ENCODE measurements at places on chromosomes 5 and 9. TPM values are rescaled to one million over a fixed set of nuclear protein-coding genes. Genes with fewer than 3 reads are reported as not detected.

DNA sequence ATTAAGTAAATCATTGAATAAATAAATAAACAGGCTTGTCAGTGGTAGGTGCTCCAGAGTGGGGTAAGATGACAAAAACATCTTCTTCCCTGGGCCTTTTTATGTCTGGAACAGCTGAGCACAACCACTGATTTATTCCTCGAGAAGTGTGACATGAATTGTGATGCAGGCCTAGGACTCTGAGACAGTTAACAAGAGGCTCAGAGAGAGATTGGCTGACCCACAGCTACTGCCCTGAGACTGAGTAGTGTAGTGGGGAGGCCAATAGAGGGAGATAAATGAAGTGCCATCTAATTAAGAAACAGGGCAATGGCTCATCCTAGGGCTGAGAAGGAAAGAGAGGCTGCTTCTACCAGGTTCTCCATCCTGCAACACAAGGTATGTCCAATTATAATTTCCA lies 369.3 kb upstream of the TRPC7 start:
- DNase-seq, result no peak

RXRA gene
- total RNA-seq, result 83.3 TPM

DNA sequence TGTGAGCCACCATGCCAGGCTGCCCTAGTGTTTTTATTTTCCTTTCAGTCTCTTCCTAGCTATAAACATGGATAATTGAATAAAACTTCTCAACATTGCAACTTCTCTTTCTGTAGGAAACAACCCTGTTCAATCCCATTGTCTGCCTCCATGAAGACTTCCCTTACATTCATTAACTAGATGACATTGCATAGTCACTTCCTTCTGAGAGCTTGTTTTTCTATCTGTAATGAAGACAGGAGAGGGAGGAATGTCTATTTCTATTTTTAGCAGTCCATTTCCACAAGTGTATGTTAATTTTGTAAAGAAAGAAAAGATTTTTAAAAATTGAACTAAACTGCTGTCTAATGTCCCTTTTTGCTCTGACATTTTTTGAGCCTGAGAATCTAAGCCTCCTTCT lies 55.6 kb upstream of the MELK start:
- DNase-seq, result no peak

TICAM2 gene
- total RNA-seq, result 1.9 TPM

- DNase-seq, result no peak
Observed at GRCh38 chr5:123007182-123007581, 29.3 kb downstream of the PPIC start.

DNA sequence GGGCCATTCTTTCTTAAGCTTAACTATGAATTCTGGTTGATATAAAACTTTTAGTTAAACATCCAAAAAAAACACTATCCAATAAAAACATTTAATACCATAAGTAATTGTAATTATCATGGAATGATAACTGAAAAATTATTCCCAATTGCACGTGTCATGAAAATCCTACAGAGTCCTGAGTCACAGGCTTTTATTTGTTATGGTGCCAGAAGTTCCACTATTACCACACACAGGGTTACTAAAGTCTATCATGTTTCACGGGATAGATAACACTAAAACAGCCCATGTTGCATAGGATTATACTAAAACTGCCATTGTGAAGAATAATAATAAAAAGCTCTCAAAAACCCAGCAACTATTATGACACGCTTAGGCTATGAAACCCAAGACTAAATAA lies 1381.8 kb downstream of the EFNA5 start:
- DNase-seq, result no peak

CTSV gene
- total RNA-seq, result 20.4 TPM

INSL4 gene
- not detected for total RNA-seq

DNA sequence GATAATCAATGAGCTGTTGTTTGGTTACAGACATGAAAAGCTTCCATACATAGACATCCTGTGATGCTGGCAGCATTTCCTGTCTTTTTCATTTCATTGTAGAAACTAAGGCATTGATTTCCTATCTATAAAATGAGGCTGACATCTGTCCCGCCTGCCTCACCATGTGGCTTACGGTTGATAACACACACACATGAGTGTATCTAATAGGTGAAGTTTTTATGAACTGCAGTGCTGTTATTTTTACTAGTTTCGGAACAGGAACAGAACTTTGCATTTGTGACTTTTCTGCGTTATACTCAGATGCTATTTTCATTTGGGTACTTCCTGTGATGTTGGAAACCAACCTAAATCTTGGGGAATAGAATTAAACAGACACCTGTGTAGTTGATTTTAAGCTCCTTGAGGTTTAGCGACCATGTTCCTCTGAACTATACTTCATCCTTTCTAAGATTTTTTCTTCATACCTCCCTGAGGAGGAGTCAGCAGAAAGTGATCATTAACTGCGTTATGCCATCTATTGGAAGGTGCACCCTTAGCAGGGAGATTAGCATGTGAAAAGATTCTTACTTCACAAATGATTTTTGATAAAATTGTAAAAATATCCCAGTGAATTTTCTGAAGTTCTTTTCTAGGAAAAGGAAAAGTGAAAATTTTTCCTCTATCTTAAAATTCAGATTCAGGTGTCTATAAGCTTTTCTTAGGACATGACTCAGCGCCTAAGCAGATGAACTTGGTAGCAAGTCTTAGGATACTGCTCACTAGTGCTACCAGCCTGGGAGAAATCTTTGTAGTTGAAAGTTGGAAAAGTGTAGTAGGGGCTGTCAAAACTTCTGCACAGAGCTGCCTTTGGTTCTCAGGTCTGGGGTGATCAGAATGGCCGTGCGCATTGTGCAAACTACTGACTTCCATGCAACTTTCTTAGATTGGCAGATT lies 134.5 kb downstream of the TRIO start:
- DNase-seq, result no peak

DNA sequence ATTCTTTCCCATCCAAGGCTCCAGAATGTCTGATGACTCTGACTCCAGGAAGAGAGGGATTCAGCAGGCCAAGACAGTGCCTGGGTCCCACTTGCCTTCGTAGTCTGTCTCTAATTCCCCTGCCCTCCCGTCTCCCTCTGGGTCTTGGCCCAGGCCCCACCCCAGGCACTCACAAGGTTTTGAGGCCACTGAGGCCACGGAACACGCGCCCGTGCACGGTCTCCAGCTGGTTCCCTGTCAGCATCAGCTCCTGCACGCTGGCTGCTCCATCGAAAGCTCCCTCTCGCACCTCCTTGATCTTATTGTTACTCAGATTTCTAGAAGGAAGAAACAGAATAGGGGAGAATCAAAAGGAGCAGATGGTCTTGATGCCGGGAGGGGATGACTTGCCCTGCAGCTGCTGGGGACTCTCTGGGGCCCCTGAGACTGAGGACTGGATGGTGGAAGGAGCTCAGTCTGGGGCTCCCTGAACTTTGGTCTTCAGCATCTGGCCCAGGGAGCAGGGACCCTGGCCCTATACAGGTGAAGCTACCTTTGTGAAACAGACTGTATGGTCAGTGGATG lies 174.6 kb upstream of the PANK3 start:
- no peak for DNase-seq

DNA sequence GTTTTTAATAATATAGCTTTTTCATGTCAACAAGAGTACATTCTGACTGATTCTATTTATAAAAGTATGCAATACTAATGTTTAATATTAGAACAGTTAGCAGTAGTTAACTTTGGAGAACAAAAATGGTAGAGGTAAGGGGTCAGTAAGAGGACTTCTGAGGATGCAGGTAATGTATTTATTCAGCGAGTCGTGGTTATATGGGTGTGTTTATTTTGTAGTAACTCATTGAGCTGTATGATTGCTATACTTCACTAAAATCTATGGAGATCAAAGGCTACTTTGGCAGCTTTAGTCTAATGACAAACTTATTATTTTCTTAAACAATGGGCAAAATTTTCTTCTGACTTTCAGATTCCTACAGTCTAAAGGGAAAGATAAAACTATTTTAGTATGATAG lies 146.5 kb downstream of the COMMD10 start:
- no peak for DNase-seq

CCL27 gene
- total RNA-seq, result not detected

- DNase-seq, result no peak
Observed at GRCh38 chr5:141870871-141871270, 7.3 kb downstream of the PCDH1 start.

- no peak for DNase-seq
Observed at GRCh38 chr9:82549174-82549821, 513.6 kb downstream of the RASEF start.

DNA sequence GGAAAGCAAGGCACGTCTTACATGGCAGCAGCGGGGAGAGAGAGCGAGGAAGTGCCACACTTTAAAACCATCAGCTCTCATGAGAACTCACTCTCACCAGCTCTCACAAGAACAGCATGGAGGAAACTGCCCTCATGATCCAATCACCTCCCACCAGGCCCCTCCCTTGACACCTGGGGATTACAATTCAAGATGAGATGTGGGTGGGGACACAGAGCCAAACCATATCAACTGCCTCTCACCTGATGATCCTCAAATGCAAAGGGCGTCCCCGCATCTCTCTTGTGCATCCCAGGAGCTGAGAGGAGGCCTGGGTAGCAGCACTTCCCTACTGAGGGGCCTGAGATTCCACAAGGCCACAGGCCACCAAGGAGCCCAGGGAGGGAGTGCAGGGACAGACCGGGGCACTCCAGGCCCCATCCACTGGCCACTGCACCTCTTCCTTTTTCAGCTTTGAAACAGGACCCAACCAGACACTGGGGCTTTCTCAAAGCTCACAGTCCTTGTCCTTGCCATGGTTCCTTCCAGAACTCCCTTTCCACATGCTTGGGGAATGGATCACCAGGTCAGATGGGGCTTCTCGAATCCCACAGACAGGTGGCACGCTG lies 54.5 kb upstream of the IL17B start:
- no peak for DNase-seq

DNA sequence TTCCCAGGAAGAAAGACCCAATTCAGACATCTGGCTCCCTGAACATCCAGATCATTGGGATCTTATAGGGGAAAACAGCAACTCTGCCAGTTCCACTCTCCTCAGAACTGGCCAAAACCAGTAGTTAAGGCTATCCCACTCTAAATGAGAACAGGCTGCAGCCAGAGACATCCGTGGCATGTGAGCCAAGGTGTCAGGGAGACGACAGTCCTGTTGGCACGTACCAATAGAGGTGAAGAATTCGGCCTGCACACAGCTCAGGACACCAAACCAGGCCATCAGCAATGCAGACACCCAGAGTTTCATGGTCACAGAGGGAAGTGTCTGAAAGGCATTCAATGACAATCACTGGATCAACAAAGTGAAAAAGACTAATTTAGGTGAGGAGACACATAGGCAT lies 9.3 kb downstream of the P4HA2 start:
- DNase-seq, result no peak

DNA sequence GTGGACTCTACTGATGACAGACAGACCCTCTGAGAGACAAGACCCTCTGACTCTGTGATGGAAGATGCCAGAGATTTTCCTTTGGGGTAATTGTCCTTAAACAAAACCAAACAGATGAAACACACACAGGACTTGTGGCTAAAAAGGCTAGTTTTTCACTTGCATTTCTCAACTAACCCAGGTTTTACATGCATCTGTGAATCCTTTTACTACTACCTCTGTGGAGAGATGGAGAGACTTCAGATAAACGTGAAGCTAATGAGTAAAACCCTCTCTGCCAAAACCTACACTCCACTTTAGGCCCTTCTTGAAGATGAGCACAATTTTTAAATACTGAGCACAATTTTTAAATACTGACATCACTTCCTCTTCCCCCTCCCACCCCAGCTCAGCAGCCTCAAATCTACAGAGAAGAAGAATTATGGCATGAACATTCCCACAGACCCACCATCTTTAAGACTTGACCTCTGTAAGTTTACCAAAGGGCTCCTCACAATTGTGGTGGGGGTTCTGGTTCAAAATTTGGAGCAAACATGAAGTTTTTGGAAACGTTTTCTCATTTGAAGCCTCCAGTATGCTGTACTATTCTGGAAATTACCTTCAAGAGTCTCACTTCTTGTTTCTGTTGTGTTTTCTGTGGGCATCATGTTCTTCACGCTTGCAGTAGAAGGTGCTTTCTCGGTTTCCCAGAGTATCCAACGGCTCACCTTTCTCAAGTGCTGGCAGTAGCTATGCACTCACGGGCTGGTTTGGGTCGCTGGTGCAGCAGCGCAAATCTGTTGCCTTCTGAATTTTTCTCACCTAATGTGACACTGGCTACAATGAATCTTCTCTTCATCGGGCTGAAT lies 42.7 kb downstream of the ACER2 start:
- no peak for DNase-seq

ECSCR gene
- 565 TPM for total RNA-seq

DNA sequence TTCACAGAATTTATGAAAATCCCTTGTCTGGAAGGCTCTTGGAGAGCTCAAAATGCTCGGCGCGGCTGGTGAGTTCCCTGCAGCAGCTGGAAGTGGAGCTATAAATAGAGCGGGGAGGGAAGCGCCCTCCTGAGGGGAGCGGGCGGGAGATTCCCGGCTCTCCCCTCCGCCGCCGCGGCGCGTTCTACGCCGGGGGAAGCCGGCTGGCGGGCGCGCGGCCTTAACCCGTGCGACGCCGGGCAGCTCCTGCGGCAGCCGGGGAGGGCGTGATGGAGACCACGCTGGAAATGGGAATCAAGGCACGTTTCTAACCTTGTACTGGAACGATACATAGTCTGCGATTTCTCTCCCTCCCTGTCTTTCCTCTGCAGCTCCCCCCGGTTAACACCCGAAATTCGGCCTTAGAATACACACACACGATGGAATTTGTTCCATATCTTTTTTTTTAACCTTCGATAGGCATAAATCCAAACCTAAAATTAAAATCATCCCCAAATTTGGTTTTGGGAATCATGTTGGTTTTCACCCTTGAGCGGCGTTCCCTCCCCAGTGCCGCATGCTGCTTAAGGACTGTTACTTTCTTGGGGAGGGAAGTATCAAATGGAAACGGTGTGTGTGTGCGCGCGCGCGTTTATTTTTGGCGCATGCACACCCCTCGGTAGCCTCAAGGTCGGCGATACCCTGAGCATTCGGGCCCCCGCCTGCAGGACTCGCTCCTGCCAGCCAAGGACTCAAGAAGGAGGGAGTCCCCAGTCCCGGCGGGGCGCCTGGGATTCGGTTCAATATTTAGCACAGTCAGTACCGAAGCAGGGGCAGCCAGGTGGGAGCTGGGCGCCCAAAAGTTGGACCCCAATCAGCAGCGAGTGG lies 306.3 kb upstream of the KCNN2 start:
- DNase-seq, result peak; percentile 70

CYSTM1 gene
- total RNA-seq, result 21.7 TPM

CER1 gene
- total RNA-seq, result 5.2 TPM

- DNase-seq, result no peak
Observed at GRCh38 chr5:133885566-133885965, 82.9 kb downstream of the C5orf15 start.

WHRN gene
- total RNA-seq, result 4.1 TPM
